ENCODE measurements at places on chromosomes 12 and 14. TPM values are rescaled to one million over a fixed set of nuclear protein-coding genes. Genes with fewer than 3 reads are reported as not detected.

- peak; percentile 71 for DNase-seq
Measured at GRCh38 chr14:60721326-60722106, 2.6 kb downstream of the SIX4 start.

DNA sequence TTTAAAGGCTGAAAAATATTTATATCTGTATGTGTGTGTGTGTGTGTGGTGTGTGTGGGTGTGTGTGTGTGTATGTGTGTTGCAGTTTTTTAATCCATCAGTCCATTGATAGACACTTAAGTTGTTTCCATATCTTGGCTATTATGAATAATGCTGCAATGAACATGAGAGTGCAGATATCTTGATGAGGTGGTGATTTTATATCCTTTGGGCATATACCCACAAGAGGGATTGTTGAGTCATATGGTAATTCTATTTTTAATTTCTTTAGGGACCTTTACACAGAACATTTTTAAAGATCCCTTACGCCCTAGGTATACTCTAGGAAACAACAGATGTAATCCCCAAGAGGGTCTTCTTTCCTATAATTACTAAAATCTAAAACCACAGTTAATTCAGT is 154.5 kb upstream of the CLEC14A start:
- no peak for DNase-seq

DNA sequence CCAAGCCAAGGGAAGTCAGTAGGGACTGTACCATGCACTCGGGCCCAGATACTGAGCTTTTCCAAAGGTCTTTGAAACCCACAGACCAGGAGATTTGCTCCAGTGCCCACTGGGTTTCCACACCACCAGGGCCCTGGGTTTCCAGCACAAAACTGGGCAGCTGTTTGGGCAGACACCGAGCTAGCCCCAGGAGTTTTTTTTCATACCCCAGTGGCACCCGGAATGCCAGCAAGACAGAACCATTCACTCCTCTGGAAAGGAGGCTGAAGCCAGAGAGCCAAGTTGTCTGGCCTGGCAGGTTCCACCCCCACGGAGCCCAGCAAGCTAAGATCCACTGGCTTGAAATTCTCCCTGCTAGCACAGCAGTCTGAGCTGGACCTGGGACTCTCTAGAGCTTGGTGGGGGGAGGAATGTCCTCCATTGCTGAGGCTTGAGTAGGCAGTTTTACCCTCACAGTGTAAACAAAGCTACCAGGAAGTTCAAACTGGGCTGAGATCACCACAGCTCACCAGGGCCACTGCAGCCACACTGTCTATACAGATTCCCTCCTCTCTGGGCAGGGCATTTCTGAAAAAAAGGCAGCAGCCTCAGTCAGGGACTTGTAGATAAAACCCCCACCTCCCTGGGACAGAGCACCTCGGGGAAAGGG is 793.7 kb downstream of the RPS29 start:
- DNase-seq = no peak

GRCh38 chr14:55752580-55753390 is 172.8 kb downstream of the KTN1 start:
- peak; percentile 65 for DNase-seq

GRCh38 chr12:124622331-124622730 is 54.9 kb upstream of the NCOR2 start:
- DNase-seq = no peak

GRCh38 chr14:37858733-37859132 is 263.3 kb downstream of the TTC6 start:
- no peak for DNase-seq

- peak; percentile 24 for DNase-seq
Measured at GRCh38 chr12:23204933-23205778, 580.2 kb downstream of the ETNK1 start.

GRCh38 chr12:116922194-116922897 is 11.6 kb downstream of the FBXW8 start:
- DNase-seq = no peak

GRCh38 chr14:85686908-85687307 is 157.0 kb downstream of the FLRT2 start:
- DNase-seq = no peak

GRCh38 chr12:84954415-84954814 is 41.8 kb upstream of the SLC6A15 start:
- DNase-seq = no peak

DNA sequence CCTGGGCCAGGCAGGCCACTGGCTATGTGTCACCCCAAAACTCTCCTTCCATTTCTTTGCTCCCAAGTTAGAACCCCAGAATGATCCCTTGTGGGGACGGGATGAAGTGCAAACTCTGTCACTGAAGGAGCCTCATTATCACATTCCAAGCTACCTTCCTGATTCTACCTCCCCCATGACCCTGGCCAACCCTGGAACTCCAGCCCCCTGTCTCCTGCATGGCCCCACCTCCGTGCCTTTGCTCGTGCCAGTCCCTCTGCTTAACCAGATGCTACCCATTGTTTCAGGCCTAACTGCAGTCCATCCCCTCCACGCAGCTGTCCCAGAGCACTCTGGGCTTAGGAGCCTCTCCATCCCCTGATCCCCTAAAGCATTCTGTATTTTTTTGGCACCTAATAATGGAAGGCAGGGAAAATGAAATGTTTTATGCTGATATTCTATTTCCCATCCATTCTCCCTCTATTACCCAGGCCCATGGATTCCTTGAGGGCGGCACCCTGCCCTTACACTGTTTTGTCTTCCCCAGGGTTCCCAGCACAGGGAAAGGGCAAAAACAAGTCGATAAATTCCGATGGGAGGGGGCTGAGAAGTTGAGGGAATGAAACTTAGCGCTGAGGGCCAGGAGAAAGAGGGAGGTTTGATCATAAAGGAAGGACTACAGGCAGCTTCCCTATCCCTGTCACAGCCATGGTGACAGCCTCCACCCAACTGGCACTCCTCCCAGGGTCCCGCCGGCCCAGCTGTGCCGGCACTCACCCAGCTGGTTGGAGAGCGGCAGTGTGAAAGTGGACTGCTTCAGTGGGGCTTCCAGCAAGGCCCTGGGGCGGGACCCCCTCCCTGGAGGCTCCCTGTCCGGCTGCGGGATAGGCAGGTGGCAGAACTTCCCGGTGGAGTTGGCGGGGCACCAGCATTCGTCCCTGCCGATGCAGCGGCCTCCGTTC is 58.1 kb downstream of the ISCA2 start:
- DNase-seq = no peak

- DNase-seq = peak; percentile 62
Measured at GRCh38 chr12:20369305-20370013, 1.1 kb downstream of the PDE3A start.

- peak; percentile 31 for DNase-seq
Measured at GRCh38 chr14:50599700-50600444, 39.9 kb downstream of the ATL1 start.

- DNase-seq = peak; percentile 45
Measured at GRCh38 chr14:68145539-68145938, 326.0 kb downstream of the RAD51B start.

- no peak for DNase-seq
Measured at GRCh38 chr12:104958805-104959334, 780 bp upstream of the SLC41A2 start.

DNA sequence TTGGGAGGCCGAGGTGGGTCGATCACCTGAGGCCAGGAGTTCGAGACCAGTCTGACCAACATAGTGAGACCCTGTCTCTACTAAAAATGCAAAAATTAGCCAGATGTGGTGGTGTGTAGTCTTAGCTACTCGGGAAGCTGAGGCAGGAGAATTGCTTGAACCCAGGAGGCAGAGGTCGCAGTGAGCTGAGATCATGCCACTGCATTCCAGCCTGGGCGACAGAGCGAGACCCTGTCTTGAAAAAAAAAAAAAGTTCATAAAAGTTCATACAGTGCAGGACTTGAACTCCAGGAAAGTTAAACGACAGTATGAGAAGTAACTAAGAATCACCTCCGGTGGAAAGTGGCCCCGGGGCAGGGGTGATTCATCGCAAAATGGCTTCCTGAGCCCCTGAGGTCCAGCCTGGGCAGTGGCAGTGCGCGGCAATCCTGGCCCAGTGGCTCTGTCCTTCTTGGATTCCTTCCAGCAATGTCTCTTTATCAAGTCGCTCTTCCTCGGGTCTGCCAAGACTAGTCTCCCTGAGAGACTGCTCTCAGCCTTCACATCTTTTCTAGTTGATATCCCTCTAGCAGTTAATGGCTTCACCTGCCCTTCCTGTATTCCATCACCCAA is 16.7 kb upstream of the MAP1LC3B2 start:
- no peak for DNase-seq

DNA sequence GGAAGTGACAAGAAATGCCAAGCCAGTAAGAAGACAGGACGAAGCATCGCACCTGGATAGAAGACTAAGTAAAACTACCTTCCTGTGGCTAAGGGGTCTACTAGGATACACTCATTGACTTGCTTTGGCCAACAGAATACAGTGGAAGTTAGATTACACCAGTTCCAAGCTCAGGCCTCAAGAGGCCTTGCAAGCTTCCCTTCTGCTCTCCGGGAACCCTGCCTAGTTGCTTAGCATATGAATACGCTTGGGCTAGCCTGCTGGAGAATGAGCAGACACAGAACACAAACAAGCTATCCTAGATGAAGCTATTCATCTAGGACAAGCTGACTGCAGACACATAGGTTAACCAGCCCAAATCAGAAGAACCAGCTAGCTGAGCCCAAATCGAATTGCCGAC is 97.0 kb downstream of the DPF3 start:
- no peak for DNase-seq

- DNase-seq = no peak
Measured at GRCh38 chr14:69572030-69572840, 2.4 kb downstream of the CCDC177 start.

DNA sequence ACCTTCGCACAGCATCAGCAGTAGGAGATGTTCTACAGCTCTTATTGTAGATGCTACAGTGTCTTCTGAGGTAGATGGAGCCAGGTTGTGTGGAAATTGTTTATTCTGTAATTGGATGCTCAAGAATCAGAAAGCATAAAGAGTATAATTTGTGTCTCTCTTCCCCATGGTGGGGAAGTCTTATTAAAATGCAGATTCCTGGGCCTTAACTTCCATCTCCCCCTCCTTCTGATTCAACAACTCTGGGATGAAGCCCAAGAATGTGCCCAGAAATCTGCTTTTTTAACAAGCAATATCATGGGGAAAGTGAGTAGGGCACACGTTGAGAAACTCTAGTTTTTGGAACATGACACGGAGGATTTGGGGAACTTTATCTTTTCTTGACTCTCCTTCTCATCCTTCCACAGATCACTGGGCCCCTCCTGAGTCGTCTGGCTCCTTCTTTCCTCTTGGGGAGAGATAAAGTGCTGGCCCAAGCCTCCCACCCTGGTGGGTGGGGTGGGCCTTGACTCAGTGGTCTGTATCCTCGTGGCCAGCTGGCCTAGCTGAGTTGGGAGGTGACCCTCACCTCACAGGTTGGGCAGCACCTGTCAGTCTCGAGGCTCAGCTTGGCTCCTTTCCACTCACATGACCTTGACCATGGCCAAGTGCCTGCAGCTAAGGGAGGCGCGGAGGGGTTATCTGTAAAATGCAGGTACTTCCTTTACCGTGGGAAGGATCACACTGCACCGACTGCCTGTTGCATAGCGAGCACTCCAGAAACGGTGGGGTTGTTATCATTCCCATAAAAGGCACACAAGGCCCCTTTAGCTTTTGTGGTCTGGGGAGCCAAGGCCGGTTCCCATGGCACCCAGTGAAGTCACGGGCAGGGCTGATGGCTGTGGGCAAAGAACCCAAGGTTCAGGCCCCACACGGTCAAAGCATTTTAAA is 141.9 kb downstream of the CHST11 start:
- DNase-seq = no peak

GRCh38 chr14:54440037-54440436 is 1.1 kb downstream of the CNIH1 start:
- no peak for DNase-seq

DNA sequence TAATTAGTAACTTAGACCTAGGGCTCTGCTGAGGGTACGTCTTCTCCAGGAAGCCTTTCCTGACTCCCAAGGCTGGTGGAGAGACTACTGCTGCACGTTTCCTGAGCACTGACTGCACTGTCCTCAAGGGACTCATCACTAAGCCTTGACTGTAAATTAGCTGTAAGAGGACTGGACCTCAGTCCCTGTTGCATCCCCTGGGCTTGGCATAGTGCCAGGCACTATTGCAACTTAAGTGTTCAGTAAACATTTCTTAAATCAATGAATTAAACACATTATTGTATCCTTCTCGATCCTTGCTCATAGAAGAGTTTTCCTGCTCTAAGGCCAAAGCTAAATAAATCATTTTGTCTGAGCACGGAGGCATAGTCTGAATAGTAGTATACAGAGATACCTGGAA is 31.9 kb upstream of the IFNG-AS1 start:
- no peak for DNase-seq

GRCh38 chr14:24055971-24056799 is 4.4 kb downstream of the CARMIL3 start:
- DNase-seq = no peak

DNA sequence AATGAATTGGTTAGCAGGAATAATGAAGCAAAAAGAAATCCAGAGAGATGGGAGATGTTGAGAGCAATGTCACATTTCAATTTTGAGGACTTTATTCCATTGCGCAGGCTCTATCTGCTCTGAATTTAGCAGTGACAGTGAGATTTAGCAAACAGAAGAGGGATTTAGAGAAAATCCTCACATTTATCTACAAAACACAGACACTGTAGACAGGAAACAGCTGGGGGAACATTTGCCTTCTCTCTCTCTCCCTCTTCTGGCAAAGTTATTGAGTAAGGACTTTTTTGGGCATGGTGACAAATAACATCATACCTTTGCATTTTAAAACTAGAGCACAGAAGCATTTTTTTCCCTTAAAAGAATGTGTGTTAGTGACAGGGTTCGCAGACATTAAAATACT is at the start of gene IGF1:
Gene IGF1 (minus strand): TSS at position 158 of the 400 bp plus-strand sequence. CDS start 182 bp downstream, outside the sequence.
- DNase-seq = peak; percentile 58

- DNase-seq = no peak
Measured at GRCh38 chr14:26930576-26930975, 332.7 kb upstream of the NOVA1 start.

DNA sequence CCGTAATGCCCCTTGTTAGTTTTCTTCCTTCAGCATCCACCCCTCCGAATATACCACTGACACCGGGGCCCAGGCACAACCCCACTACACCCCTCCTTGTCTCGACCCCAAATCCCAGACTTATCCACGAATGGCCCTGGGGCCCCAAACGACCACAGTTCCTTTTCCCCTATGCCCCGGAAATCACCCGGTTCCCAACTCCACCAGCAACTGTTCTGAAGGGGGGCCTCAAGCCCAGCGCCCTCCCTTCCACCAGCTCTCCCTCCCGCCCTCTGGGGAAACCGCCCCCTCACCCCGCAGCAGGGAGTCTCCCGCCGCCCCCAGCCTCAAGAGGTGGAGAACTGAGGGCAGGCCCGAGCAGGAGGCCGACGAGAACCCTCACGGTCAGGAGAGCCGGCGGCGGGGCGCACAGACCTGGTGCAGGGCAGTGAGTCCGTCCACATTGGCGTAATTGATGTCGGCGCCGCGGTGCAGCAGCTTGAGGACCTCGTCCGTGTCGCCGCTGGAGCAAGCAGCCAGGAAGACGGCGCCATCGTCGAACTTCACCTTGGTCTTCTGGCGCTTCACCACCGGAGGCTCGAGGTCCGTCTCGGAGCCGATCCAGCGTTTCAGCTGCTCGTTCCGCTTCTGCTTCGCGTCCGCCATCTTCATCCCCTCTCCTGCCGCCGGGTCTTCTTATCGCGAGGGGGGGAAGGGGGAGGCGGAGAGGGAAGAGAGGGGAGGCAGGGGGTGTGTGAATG is 446 bp downstream of the PPP1R12A start:
- DNase-seq = peak; percentile 29

GRCh38 chr12:43921666-43922337 is 85.9 kb downstream of the TMEM117 start:
- peak; percentile 31 for DNase-seq

INSM2 gene
- not detected for total RNA-seq

KRT72 gene
- total RNA-seq = not detected

DPPA3 gene
- total RNA-seq = not detected

SLC25A47 gene
- total RNA-seq = not detected

ZFHX2 gene
- 27.3 TPM for total RNA-seq

GYS2 gene
- total RNA-seq = not detected

GLS2 gene
- 0.94 TPM for total RNA-seq

ZNF664 gene
- total RNA-seq = 67.3 TPM

All from astrocyte (in vitro differentiated cells and primary cell).